ENCODE measurements at places on chromosomes 1 and 21. TPM values are rescaled to one million over a fixed set of nuclear protein-coding genes. Genes with fewer than 3 reads are reported as not detected.

GRCh38 chr1:198638894-198639635 is at the start of gene PTPRC:
PTPRC (plus strand) TSS chr1:198639040; CDS start chr1:198639269, 229 bp downstream.
- no peak for DNase-seq

The HMCN1 gene
- 58.5 TPM for polyA plus RNA-seq

The NEK7 gene
- polyA plus RNA-seq = 52.5 TPM

GRCh38 chr1:231374394-231374793 is 36.3 kb downstream of the SPRTN start:
- DNase-seq = no peak

- DNase-seq = no peak
Measured at GRCh38 chr1:85611425-85611824, 30.9 kb downstream of the CCN1 start.
